ENCODE measurements at places on chromosomes 1 and 21. TPM values are rescaled to one million over a fixed set of nuclear protein-coding genes. Genes with fewer than 3 reads are reported as not detected.

RIPK4 gene
- total RNA-seq, result 1.3 TPM

TTC34 gene
- 0.09 TPM for total RNA-seq

PDZK1 gene
- 0.28 TPM for total RNA-seq

RGS8 gene
- 0.99 TPM for total RNA-seq

RHOU gene
- total RNA-seq, result 47.6 TPM

FCRL6 gene
- total RNA-seq, result not detected

CLDN19 gene
- total RNA-seq, result 2.3 TPM

OPRD1 gene
- total RNA-seq, result 0.37 TPM

TCP10L gene
- total RNA-seq, result 3.7 TPM

ATP6V1G3 gene
- not detected for total RNA-seq

PADI1 gene
- total RNA-seq, result 0.09 TPM

ZFP69B gene
- 17.1 TPM for total RNA-seq

FLG gene
- not detected for total RNA-seq

CIART gene
- total RNA-seq, result 25.3 TPM

CEP170 gene
- 103 TPM for total RNA-seq

CRYBG2 gene
- total RNA-seq, result 3.0 TPM

ROR1 gene
- 32.0 TPM for total RNA-seq

ACTA1 gene
- total RNA-seq, result 1.2 TPM

KRTAP10-5 gene
- total RNA-seq, result not detected

LCK gene
- 0.32 TPM for total RNA-seq

WDR26 gene
- total RNA-seq, result 52.1 TPM

GJC2 gene
- total RNA-seq, result not detected

SPRR2E gene
- not detected for total RNA-seq

SPATA1 gene
- 3.3 TPM for total RNA-seq

SYT2 gene
- total RNA-seq, result 0.37 TPM

PTP4A2 gene
- total RNA-seq, result 540 TPM

PGLYRP4 gene
- total RNA-seq, result not detected

ZBED6 gene
- total RNA-seq, result 6.9 TPM

TRABD2B gene
- total RNA-seq, result 0.34 TPM

S100B gene
- total RNA-seq, result 0.60 TPM

SLC44A5 gene
- total RNA-seq, result 25.3 TPM

ADAM15 gene
- total RNA-seq, result 44.9 TPM

LHX8 gene
- total RNA-seq, result not detected

KCNE2 gene
- not detected for total RNA-seq

All from neural progenitor cell (in vitro differentiated cells).